ENCODE measurements at places on chromosomes 16 and 17. TPM values are rescaled to one million over a fixed set of nuclear protein-coding genes. Genes with fewer than 3 reads are reported as not detected.

- DNase-seq = peak; percentile 10
These were observed 106.6 kb downstream of the CLEC16A start for GRCh38 chr16:11050944-11051343.

- peak; percentile 98 for DNase-seq
These were observed 1.2 kb upstream of the EFNB3 start for GRCh38 chr17:7703584-7704479.

- DNase-seq = no peak
These were observed 7.4 kb downstream of the GFAP start for GRCh38 chr17:44907729-44908470.

DNA sequence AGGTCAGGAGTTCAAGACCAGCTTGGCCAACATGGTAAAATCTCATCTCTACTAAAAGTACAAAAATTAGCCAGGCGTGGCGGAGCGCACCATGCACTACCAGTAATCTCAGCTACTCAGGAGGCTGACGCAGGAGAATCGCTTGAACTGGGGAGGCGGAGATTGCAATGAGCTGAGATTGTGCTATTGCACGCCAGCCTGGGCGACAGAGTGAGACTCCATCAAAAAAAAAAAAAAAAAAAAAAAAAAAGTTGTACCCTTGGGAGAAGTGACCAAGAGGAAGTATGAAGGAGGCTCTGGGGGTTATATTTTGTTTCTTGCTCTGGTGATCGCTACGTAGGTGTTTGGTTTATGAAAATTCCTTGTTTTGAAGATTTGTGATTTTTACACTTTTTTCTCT lies 66.3 kb downstream of the LITAF start:
- no peak for DNase-seq

DNA sequence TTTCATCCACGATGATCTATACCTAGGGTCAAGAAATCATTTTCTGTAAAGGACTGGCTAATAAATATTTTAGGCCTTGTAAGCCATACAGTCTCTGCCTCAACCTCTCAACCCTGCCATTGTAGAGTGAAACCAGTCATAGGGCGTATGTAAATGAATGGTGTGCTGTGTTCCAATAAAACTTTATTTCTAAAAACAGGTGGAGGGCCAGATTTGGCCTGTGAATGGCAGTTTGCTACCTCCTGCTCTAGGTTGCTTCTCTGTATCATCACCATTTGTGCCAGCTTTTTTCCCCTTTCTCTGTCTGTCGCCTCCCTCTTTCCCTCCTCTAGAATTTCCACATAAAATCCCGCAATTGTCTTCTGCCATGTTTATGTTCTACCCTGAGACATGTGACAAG lies 181.7 kb downstream of the XYLT1 start:
- no peak for DNase-seq

HBZ gene
- 0.39 TPM for polyA plus RNA-seq

CCL7 gene
- polyA plus RNA-seq = not detected

DNAI2 gene
- 0.21 TPM for polyA plus RNA-seq

GRCh38 chr17:72266112-72266775 lies 145.4 kb downstream of the SOX9 start:
- DNase-seq = no peak

DNA sequence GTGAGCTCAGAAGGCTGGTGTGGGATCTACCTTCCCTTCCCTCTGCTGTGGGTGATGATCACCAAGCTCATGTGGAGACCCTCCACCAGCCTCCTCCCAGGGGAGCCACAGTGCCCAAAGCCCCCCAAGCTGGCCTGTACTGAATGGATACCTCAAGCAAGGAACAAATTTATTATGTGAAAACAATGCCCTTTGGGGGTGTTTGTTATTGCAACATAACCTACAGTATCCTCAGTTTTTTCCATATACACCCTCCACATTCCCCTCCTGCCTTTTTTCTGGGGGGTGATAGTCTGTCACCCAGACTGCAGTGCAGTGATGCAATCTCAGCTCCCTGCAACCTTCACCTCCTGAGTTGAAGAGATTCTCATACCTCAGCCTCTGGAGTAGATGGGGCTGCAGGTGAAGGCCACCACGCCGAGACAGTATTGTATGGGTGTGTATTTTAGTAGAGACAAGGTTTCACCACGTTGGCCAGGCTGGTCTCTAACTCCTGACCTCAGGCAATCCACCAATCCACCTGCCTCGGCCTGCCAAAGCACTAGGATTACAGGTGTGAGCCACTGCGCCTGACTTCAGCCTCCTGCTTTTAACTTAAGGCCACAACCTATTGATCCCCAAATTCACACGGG lies 215.9 kb downstream of the CPPED1 start:
- DNase-seq = no peak

- DNase-seq = no peak
These were observed 240.9 kb downstream of the KIF2B start for GRCh38 chr17:54063639-54064038.

- no peak for DNase-seq
These were observed 37.2 kb upstream of the BCO1 start for GRCh38 chr16:81201267-81201666.

- DNase-seq = no peak
These were observed 189.7 kb downstream of the XYLT1 start for GRCh38 chr16:17281052-17281451.

GRCh38 chr16:77214411-77215138 lies 15.4 kb downstream of the SYCE1L start:
- no peak for DNase-seq

GRCh38 chr17:28038802-28039201 lies 3.7 kb upstream of the NLK start:
- no peak for DNase-seq

GRCh38 chr16:85202631-85203461 lies 90.6 kb upstream of the CIBAR2 start:
- DNase-seq = peak; percentile 64

HSD11B2 gene
- polyA plus RNA-seq = 14.8 TPM

- no peak for DNase-seq
These were observed 88.2 kb downstream of the CHD9 start for GRCh38 chr16:53142823-53143568.

DNA sequence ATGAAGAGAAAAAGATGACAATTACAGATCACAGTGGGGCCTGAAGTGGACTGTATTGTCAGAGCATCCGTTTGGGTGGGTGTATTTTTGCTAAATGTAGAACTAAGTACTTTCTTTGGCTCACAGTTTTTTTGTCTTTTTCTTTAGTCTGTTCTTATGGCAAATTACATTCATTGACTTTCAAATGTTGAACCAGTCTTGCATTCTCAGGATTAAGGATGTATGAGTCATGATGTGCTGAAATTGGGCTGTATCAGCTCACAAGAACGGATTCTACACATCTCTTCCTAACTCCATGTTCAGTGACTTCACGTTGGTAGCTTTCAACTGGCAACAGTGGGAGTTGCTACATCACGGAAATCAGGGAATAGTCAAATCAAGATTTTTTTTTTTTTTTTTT lies 66.5 kb downstream of the TEX2 start:
- DNase-seq = no peak

SOX8 gene
- polyA plus RNA-seq = 5.7 TPM

SENP3 gene
- 6.5 TPM for polyA plus RNA-seq

GRCh38 chr17:64326420-64327054 lies 63.5 kb upstream of the TEX2 start:
- DNase-seq = no peak

ITGAL gene
- polyA plus RNA-seq = 0.43 TPM

DNA sequence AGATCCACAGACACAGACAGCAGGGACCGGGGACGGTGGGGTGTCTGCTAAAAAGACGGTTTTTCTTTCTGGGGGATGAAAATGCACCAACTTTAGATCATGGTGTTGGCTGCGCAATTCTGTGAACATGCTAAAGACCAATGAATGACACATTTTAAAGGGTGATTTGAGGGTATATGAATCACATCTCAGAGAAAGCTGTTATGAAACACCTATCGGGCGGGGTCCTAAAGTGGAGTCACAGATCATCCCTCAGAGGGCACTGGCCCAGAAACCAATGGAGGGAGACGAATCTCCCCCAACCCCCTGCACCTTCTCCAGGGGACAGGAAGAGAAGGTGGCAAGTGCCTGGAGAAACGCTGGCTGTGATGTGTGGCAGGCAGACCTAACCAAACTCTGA lies 26.0 kb downstream of the KLHDC4 start:
- no peak for DNase-seq

HOXB13 gene
- polyA plus RNA-seq = not detected

GRCh38 chr16:60682219-60682618 lies 1354.0 kb downstream of the CDH8 start:
- no peak for DNase-seq

KRTAP4-9 gene
- not detected for polyA plus RNA-seq

GRCh38 chr16:10511829-10512228 lies 68.6 kb downstream of the EMP2 start:
- no peak for DNase-seq

TNRC6A gene
- 124 TPM for polyA plus RNA-seq

GABARAP gene
- 520 TPM for polyA plus RNA-seq

DNA sequence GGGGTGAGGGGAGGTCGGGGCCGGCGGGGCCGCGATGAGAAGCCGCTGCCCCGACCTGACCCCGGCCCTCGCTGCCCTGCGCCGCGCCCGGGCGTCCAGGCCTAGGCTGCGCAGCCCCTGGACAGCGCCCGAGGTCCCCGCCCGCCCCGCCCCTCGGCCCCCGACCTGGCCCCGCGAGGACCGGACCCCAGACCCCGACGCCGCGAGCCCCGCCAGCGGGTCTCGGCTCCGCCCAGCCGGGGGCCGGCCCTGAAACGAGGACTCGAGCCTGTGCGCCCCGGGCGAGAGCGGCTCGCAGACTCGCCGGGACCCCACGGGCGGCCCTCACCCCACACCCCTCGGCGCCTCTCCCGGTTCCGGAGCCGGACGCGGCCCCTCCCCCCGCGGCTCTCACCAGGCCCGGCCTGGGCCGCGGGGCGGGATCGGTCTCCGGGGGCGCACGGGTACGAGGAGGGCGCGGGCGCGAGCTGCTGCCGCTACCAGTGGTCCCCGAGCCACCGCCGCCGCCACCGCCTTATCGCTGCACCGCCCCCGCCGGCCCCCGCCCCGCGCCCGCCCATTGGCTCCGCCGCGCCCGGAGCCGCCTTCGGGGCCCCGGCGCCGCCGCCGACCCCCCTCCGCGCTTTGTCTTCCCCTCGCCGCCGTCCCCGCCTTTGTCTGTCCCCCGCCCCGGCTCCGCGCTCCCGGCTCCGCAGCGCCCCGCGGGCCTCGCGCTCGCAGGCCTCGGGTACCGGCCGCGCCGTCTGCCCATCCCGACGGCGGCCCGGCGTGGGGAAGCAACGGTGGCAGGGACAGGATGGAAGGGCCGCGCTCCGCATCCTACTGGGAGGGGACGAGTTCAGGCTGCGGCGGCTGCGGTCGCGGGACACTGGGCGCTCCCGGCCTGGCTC lies at the start of gene LIMD2:
LIMD2 (minus strand) TSS at position 488 of the 890 bp plus-strand sequence. CDS start 827 bp downstream, outside the sequence.
- DNase-seq = peak; percentile 72

- DNase-seq = no peak
These were observed 9.1 kb upstream of the CEP295NL start for GRCh38 chr17:78912082-78912481.

DNA sequence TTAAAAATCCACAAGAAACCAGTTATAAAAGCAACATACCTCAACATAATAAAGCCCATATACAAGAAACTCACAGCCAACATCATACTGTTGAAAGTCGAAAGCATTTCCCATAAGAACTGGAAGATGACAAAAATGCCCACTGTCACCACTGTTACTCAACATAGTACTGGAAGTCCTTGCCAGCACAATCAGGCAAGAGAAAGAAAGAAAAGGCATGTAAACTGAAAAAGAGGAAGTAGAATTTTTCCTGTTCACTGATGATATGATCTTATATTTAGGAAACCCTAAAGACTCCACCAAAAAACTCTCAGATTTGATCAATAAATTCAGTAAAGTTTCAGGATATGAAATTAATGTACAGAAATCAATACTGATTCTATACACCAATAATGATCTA lies 45.1 kb downstream of the AHSP start:
- no peak for DNase-seq

DNA sequence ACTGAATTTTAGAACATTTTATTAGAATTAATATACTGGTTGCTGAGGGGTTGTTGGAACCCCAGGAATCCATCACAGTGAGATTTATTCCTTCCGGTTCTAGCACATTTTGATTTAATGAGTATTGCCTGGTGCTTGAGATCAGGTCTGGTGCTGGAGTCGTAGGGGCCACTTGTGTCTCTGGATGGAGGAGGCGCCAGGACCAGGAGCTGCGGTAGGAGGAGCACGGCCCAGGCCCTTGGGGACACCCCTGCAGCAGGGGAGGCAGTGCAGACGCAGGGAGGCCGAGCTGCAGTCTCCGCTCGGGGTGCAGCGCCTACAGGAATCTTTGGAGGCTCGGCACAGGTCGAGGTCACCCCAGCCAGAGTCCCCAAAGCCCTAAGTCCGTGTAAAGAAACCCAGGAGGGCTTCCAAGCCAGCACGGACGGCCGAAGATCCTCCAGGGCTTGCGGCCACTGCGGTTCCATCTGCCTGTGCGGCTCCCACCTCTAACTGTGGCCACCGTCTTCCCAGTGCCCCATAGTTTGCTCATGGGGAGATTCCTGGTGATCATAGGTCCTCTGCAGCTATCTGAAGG lies 66.2 kb upstream of the CREBBP start:
- DNase-seq = no peak

GRCh38 chr17:69819316-69820087 lies 255.5 kb upstream of the KCNJ16 start:
- DNase-seq = no peak

GRCh38 chr17:41962768-41963434 lies 3.7 kb upstream of the CNP start:
- peak; percentile 93 for DNase-seq

KRT27 gene
- polyA plus RNA-seq = not detected

- no peak for DNase-seq
These were observed 10.6 kb upstream of the SUZ12 start for GRCh38 chr17:31926100-31926729.

DNA sequence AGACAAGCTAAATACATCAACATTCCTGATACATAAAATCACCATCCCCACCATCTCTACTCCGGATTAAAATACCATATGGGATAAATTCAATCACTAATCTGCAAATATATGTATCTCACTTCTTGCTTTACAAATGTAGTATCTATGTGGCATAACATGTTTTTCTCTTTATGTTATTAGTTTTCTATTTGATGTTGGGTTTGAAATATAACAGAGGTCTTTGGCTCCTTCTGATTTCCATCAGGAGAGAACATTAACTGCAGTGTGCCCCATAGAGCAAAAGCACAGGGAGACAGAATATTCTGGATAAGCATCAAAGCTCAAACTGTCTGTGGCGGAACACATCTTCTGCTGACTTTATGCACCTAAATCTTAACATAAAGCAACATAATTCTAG lies 547.2 kb upstream of the CDH8 start:
- DNase-seq = no peak

DNA sequence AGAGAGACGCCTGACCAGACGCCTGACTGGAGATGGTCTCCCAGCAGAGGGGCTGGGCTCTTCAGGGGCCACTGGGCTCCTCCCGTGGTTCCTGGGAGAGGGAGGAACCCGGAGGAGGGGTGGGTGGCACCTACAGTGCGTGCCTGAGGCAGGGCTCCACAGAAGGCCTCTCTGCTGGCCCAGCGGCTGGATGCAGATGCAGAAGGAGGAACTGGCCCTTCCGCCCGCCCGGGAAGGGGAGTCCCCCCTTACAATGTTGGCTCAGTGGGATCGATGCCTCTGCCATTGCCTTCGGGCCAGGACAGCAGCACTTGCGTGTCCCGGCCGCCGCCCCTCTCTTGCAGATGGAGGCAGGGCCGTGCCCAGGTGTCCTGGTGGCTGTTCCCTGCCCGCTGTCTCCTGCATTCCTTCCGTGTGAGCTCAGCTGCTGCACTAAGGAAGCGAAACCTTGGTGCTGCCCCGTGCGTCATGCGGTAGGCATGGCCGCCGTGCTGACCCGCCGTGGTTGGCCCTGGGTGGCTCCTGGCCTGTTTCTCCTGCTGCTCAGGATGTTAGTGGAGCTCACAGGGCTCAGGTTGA lies 15.1 kb downstream of the BAIAP2 start:
- no peak for DNase-seq

GRCh38 chr16:74046524-74046923 lies 250.1 kb upstream of the PSMD7 start:
- DNase-seq = no peak

All from GM23338 (cell line).